ENCODE measurements at places on chromosomes 4 and X.

- DNase-seq: no peak
These were observed 126.3 kb upstream of the EMCN start for GRCh38 chr4:100644150-100644549.

DNA sequence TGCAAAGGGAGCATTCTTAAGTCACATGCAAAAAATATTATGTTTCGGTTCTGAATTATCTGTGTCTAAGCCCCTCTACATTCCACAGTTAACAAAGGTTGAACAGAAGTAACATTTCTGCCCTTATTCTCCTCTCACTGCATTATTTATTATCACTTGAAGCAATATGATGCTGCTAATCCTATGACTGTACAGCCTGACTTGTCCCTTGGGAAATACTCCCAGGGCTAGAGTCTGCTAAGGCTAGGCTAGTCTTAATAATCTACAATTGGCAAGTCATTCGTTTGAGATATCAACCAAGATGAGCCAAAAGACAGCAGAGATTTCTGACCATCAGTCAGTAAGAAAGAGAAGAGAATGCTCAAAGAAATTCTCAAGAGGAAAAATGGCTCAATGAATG, 226.9 kb upstream of the HCCS start:
- peak; percentile 78 for DNase-seq

DNA sequence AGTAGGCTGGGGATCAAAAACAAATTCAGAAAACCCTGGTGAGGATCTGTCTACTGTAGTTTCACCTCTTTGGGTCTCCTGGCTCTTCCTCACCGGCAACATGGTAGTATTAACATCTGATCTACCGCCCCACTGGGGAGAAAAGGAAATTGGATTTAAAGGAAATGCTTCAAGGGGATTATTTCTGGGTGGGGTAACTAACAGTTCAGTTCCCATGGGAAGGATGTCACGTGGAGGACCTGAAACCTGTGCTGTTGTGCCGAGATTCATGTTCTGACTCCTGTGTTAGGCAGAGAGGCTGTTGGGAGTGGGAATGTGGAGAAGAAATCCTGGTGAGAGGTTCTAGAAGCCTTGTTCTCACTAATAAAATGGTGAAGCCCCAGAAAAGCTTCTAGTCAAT, 254.4 kb downstream of the BCOR start:
- no peak for DNase-seq

DNA sequence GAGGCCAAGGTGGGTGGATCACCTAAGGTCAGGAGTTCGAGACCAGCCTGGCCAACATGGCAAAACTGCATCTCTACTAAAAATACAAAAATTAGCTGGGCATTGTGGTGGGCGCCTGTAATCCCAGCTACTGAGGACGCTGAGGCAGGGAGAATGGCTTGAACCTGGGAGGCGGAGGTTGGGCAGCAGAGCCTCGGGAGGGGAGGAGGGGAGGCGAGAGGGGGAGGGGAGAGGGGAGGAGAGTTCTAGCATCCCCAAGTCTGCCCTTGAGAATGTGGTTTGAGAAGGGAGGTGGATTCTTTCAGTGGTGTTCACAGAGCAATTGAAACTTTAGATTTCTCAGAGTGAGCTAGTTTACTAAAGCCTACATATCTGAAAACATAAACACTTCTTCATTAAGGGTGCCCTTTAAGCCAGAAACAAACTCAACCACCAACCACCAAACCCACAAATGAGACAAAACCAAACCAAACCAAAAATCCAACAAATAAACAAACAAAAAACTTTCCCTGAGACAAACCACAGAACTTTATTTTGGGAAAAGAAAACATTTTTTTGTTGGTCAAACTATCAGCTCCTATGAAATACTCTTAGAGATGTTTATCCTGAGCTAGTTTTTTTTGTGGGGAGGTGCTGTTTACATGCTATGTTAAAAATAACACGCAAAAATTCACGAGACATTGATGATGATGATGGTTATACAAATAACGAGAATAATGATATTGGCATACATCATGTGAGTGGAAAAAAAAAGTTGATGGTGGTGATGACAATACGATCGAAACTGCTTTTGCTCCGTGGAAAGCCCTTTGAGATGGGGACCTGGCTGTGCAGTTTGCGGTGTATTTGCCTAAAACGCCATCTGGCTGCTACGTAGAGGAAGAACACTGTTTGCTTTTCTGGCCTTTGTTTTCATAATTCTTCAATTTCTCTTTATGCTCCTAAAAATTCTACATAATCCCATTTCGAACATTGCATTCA, 98.2 kb upstream of the PRKX start:
- peak; percentile 65 for DNase-seq

DNA sequence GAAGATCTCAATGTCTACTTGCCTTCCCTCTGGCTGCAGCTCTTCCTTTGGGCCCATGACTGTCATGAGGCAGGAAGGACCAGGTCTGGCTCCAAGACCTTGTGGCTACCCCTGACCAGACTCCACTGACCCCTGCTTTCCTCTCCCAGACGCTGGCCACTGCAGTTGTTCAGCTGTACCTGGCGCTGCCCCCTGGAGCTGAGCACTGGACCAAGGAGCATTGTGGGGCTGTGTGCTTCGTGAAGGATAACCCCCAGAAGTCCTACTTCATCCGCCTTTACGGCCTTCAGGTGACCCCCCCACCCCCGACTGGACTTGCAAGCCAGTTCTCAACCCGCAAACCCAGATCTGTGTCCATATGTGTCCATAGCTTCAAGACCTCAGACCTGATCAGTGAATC, 535 bp downstream of the WAS start:
- DNase-seq: no peak

GRCh38 chr4:186764457-186764856, 40.8 kb upstream of the FAT1 start:
- DNase-seq: no peak

DNA sequence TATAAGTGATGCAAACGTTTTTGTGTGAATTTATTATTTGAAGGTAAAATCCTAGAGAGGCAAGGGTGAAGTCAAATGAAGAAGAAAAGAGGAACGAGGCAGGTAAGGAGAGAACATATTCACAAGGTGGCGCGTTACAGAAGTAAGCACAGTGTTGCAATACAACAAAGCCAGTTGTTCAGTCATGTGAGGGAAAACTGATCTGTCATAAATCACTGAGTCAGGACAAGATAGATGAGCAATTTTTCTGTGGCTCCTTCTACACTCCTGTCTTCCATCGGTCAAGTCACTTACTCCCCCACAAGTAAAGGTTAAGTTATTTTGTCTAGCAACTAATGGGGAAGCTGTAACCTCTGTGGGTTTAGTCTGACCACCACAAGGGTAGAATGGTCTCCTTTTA, 203.0 kb upstream of the GK2 start:
- no peak for DNase-seq

- DNase-seq: peak; percentile 41
These were observed 71.8 kb downstream of the SUPT20HL2 start for GRCh38 chrX:24241822-24242648.

DNA sequence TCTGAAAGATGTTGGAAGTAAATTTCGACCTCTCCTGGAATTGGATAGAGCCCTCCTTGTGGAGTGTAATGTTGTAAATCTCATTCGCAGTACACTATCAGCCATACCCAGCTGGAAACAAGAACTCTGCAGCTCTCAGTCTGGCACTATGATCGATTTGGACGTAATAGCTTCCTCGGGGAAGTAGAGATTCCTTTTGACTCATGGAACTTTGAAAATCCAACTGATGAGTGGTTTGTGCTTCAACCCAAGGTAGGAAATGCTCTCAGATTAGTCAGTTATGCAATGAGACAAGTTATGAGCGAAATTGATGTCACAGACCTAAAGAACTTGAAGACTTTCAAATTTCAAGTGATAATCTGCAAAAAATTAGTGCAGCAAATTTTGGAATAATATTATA, 103.9 kb downstream of the SYTL5 start:
- no peak for DNase-seq

DNA sequence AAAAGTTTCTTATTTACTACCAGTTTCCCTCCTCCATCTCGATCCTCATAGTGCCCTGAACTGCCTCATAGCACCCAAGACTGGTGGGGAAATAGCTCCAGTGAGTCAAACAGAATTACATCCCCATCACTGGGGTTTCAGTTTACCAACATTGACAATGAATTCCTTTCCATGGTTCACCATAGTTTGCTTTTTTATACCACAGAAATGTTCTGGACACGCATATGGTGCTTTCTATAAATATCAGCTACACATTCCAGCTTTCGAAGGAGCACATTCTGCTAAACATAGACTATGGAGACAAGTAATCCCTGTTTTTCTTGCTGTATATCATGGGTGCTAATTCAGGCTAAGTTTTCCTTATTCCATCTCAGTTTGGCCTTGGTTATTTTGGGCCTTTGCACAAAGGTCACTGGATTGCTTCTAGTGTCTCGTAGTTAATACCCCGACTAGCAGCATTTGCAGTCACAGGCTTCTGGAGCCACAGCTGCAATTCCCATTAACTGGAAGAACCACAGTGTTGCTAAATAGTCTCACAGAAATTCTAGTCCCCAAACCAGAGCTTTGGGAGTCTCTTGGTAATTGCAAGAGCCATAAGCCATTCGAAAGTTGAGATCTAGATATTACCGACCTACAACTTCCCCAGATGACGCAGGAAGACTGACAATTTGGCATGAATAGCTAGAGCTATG, 53.4 kb upstream of the TRPC3 start:
- peak; percentile 45 for DNase-seq

- DNase-seq: no peak
These were observed 1008.5 kb upstream of the LCORL start for GRCh38 chr4:19030048-19030447.

GRCh38 chrX:120781403-120781802, 94.3 kb downstream of the CT47B1 start:
- peak; percentile 39 for DNase-seq

- DNase-seq: peak; percentile 46
These were observed 19.8 kb upstream of the ZXDA start for GRCh38 chrX:57930051-57930450.

GRCh38 chrX:69178592-69178991, 13.3 kb upstream of the PJA1 start:
- DNase-seq: no peak

DNA sequence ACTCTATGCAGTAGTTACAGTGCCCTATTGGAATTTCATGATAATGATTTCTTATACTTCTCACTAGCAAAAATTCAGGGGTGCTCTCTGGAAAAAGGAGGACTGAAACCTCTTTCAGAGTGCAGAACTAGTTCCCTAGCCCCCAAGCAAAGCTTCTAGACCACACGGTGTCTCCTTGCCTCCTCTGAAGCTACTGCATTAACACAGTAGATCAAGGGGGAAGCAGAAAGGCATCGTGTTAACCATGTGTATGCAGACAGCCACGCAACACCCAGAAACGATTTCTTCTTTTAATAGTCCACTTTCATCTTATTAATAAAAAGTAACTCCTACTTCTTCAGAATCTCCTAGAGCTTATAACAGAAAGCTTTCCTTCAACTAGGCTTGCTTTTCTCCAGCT, 44.7 kb downstream of the MAML3 start:
- DNase-seq: no peak

DNA sequence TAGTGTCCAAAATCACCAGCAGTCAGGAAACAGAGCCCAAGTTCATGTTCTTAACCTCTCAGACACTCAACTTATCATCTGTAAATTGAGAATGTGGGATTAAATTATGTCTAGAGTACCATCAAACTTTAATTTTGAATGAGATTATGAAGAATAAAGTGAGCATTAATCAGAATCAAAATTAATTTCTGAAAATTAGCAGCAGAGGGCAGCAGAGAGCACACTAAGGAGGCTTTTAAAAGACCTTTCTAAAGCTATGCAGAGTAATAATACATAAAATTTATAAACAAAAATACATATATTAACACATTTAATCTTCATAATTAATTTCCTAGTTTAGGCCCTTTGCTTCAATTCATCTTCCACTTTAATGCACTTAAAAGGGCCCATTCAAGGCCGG, 7.1 kb downstream of the TASL start:
- DNase-seq: peak; percentile 38

GRCh38 chrX:80334583-80334982, 85.7 kb upstream of the TENT5D start:
- no peak for DNase-seq

DNA sequence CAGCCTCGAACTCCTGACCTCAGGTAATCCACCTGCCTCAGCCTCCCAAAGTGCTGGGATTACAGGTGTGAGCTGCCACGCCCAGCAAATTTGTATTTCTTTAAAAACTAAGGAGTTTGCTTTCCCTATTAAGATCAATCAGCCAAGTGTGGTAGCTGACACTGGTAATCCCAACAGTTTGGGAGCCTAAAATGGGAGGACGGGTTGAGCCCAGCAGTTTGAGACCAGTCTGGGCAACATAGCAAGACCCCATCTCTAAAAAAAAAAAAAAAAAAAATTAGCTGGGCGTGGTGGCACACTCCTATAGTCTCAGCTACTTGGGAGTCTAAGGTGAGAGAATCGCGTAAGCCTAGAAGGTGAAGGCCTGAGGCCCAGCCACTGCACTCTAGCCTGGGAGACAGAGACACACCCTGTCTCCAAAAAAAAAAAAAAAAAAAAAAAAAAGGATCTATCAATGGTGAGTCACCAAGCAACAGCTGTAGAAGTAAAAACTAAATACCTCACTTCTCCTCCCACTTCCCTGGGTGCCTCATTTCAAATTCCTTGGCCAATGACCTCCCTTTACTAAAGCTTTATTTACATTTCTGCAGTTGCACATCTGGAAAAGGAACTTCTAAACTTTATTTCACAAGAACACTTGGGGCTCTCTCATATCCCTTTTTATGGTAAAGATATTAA, 54.5 kb downstream of the LDB2 start:
- peak; percentile 92 for DNase-seq

DNA sequence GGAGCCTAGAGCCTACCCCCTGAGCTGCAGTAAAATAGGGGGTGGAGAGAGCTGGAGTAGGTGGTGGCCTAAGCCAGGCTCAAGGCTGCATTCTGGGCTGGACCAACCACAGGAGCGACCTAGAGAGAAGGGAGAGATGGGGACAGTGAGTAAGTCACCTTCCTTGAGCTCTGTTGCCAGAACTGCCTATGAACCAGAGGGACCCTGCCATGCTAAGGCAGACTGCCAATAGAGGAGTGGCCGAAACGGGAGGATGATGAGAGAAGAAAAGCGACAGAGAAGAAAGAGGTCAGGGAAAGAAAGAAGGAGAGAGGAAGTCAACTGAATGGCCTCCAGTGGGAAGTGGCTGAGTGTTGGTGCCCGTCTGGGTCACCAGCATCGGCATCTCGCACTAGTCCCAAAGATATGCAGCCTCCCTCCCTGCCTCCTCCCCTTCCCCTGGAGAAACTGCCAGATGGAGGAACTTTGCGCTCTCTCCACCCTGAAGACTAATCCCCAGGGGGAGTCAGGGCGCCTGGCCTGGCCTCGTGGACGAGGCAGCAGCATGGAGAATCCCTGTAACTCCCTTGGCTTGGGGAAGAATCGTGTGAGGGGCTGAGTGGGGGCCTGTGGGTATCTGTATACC, 28.8 kb downstream of the ELF4 start:
- DNase-seq: peak; percentile 20

GRCh38 chrX:153736071-153736820, 11.6 kb downstream of the ABCD1 start:
- DNase-seq: no peak

GRCh38 chrX:1681439-1681838, 66.6 kb downstream of the ASMT start:
- no peak for DNase-seq

GRCh38 chrX:154490021-154490413, 412 bp downstream of the SLC10A3 start:
- peak; percentile 66 for DNase-seq

GRCh38 chr4:118281611-118282442, 71.0 kb downstream of the PRSS12 start:
- DNase-seq: peak; percentile 42
